ENCODE measurements at places on chromosomes 12 and 14. TPM values are rescaled to one million over a fixed set of nuclear protein-coding genes. Genes with fewer than 3 reads are reported as not detected.

- DNase-seq, result no peak
- no peak overlapping the region for H3K27ac ChIP-seq
- H3K4me3 ChIP-seq, result no peak overlapping the region
- H3K36me3 ChIP-seq, result no peaks in the 10 kb centered on the region
- no peaks in the 10 kb centered on the region for H3K4me1 ChIP-seq
Measured at GRCh38 chr14:21017528-21018245, 7.2 kb downstream of the NDRG2 start.

DNA sequence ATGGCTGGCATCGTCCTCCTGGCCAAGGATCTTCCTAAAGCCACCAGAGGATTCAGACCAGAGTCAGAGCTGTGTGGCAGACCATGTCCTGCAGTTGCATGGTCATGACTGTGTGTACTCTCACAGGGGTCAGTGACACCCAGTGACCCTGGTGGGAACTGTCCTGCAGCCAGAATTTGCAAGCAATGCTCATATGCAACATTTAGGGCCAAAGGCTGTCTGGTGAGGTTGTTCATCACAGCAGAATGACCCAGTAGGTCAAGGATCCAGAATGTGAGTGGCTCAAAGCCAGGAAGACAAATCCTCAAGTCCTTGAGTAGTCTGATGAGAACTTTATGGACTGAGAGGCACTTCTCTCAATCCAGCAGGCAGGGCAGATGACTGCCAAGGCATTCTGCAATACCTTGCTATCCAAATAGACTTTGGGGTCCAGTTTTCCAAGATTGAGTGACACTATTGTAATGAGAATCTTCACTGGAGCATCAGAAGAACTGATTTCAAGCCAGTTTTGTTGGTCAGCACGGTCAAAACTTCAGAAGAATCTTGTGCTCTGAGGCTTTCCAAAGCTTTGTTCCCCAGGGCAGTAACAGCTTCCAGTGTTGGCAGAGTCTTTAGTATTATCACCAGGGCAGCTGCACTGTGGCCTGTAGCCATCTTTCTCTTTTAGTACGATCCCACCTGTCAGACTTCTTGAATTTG lies 122.0 kb downstream of the PTCSC3 start:
- no peaks in the 10 kb centered on the region for H3K36me3 ChIP-seq
- no peak overlapping the region for H3K4me3 ChIP-seq
- H3K27ac ChIP-seq, result no peak overlapping the region
- DNase-seq, result no peak
- H3K27me3 ChIP-seq, result peaks cover 18% of the 10 kb centered on the region

DNA sequence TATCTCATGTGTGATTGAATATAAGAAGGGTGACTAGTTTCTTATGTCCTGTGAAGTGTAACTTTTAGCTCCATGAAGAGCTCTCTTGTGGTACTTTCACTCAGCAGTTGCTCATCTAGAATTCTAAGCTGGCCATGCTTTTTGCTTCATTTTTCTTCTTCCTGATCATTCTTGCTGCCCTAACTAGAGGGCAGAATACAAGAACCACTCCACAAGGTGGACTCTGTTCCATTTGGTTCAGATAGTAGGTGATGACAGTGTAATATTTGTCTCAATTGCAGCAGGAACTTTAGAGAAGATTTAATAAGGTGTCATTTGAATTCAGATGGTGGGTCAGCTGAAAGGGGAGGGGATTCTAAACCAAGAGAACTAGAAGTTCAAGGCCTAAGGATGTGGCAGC lies 17.6 kb downstream of the WDR20 start:
- no peak for DNase-seq
- H3K27me3 ChIP-seq, result no peaks in the 10 kb centered on the region
- H3K27ac ChIP-seq, result no peak overlapping the region
- H3K36me3 ChIP-seq, result peaks cover 18% of the 10 kb centered on the region
- H3K4me1 ChIP-seq, result peaks cover 19% of the 10 kb centered on the region

- H3K27me3 ChIP-seq, result peaks cover 44% of the 10 kb centered on the region
- no peaks in the 10 kb centered on the region for H3K36me3 ChIP-seq
Measured at GRCh38 chr12:104957719-104958000, 430 bp downstream of the SLC41A2 start.

GRCh38 chr12:102920271-102920670 lies 3.2 kb upstream of the PAH start:
- no peak overlapping the region for H3K27ac ChIP-seq
- H3K4me3 ChIP-seq, result no peak overlapping the region
- peaks cover 20% of the 10 kb centered on the region for H3K27me3 ChIP-seq
- peaks cover 5% of the 10 kb centered on the region for H3K4me1 ChIP-seq

DNA sequence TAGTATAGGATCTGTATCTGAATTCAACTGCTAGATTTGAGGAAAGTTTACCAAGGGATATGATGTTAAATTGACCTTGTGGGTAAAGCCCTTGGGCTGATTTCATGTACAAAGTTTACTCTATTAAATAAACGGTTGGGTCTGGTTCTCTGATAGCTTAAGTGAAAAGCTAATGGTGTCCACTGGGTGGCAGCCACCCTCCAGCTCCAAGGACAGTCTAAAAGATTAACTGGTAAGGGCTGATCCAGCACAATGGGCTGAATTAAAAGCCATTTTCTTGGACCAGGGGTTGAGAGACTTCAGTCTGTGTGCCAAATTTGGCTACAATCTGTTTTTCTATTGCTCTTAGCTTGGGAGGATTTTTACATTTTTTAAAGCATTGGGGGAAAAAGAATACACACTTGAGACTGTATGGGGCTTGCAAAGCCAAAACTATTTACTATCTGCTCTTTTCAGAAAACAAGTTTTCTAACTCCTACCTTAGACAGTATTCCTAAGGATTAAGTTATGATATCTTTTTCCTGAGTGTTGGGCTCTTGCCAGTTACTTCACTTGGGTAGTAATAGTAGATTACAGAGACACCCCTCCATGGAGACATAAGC lies 116.5 kb downstream of the GPHN start:
- no peaks in the 10 kb centered on the region for H3K36me3 ChIP-seq
- no peak overlapping the region for H3K27ac ChIP-seq

DNA sequence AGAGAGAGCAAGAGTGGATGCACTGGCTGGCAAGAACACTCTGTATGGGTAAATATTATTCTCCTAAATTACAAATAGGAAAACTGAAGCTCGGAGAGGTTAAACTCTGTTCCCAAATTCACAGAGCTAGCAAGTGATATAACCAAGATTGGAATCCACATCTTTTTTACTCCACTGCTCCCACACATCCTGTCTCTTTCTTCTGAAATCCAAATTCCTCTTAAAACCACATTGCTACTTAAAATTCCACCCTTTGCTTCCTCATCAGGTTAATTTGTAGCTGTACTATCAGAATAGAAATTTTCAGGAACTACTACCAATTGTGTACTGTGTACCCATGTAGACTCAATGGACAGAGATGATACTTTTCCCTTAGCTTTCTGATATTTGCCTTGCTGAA lies 74.4 kb downstream of the ARMH4 start:
- no peak overlapping the region for H3K27ac ChIP-seq
- no peak overlapping the region for H3K4me3 ChIP-seq
- no peaks in the 10 kb centered on the region for H3K36me3 ChIP-seq
- peaks cover 1% of the 10 kb centered on the region for H3K4me1 ChIP-seq

GRCh38 chr12:88361493-88361892 lies 218.8 kb downstream of the KITLG start:
- no peak overlapping the region for H3K4me3 ChIP-seq
- H3K4me1 ChIP-seq, result no peaks in the 10 kb centered on the region
- H3K27me3 ChIP-seq, result peaks cover 11% of the 10 kb centered on the region
- no peak overlapping the region for H3K27ac ChIP-seq

DNA sequence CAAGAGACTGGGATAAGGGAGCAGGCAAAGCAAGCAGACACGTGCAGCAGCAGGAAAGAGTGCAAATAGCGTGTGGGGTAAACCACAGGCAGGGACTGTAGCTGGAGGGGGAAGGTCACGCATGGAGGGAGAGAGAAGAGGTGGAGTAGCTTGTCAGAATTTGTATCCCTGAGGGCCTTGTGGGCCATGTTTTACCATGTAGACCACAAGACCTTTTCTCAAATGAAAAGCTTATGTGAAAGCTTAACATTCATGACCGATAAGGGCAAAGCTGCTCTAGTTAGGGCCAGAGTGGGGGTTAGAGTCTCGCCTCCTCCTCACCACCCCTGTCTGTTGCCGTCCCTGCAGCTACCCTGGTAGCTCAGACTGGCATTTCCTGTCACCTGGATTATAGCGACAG lies 152.9 kb upstream of the E2F7 start:
- no peaks in the 10 kb centered on the region for H3K36me3 ChIP-seq
- no peak for DNase-seq
- H3K4me1 ChIP-seq, result no peaks in the 10 kb centered on the region
- no peaks in the 10 kb centered on the region for H3K27me3 ChIP-seq

DNA sequence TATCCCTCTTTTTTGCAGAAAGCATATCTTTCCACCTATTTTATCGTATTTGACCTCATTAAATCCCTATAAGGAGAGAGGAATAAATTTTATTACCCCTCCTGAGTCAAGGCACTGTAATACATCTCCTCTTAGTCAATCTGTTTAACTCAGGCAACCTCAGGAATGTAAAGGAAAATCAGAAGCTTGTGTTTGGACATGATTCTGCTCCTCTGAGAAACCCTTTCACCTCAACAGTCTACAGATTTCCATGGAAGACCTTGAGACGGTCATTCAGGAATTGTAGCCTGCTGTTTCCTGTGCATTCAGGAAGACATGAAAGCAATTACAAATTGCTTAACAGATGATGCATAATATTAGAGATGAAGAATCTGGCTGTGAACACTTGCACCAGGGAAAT lies 360.8 kb downstream of the PAWR start:
- no peak overlapping the region for H3K27ac ChIP-seq
- DNase-seq, result no peak
- no peaks in the 10 kb centered on the region for H3K36me3 ChIP-seq

DNA sequence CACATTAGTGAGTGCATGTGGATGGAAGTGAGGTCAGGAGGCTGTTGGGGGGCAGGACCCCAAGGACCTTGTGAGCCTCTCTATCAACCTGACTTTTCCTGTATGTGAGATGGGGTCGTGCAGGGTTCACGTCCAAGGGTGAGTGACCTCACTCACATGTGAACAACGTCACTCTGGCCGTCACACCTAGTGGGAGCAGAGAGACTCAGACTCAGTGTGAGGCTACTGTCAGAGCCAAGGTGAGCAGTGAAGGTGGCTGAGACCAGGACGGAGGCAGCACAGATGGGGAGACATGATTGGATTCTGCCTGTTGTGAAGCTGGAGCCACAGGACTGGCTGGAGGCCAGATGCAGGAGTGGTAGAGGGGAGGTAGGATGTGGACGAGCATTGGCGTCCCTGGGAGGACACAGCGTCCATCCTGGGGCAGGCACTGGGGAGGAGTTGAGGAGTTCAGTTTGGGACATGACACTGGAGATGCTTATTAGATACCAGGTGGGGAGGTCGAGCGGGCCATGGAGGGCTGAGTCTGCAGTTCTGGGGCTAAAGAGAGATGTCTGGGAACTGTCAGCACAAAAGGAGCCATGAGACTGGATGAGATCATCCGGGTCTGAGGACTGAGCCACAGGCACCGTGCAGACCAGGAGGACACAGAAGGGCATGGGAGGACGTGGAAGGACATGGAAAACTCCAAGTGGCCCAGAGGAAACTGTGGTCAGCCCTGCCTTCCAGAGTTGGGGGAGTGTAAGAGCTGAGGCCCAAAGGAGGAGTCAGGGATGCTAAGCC lies 92.8 kb downstream of the LGMN start:
- H3K4me3 ChIP-seq, result peak overlapping the region; percentile 27
- DNase-seq, result no peak
- H3K27me3 ChIP-seq, result no peaks in the 10 kb centered on the region
- H3K4me1 ChIP-seq, result peaks cover 56% of the 10 kb centered on the region
- peaks cover 67% of the 10 kb centered on the region for H3K36me3 ChIP-seq

DNA sequence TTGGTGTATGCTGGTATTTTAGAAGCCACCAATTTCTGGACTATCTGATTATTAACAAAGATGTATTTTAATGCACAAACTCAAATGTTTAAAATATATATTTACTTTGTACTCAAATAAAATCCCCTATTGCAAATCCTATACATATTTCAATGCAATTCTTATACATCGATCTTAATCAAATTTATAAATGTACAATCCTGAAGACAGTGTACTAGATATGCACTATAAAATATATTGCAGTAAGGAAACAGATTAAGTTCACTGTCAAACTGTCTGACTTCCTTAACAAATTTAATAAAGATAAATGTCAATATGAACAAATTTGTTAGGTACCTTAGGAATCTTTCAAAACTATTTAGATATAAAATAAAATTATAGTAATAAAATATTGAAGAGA lies 43.9 kb downstream of the FOXA1 start:
- H3K4me3 ChIP-seq, result no peak overlapping the region
- H3K27me3 ChIP-seq, result no peaks in the 10 kb centered on the region
- DNase-seq, result no peak
- H3K36me3 ChIP-seq, result no peaks in the 10 kb centered on the region

- H3K4me3 ChIP-seq, result no peak overlapping the region
- no peak for DNase-seq
- H3K27me3 ChIP-seq, result peaks cover 7% of the 10 kb centered on the region
- no peak overlapping the region for H3K27ac ChIP-seq
- H3K4me1 ChIP-seq, result peaks cover 12% of the 10 kb centered on the region
- no peaks in the 10 kb centered on the region for H3K36me3 ChIP-seq
Measured at GRCh38 chr14:55454264-55455002, 14.0 kb upstream of the TBPL2 start.

DNA sequence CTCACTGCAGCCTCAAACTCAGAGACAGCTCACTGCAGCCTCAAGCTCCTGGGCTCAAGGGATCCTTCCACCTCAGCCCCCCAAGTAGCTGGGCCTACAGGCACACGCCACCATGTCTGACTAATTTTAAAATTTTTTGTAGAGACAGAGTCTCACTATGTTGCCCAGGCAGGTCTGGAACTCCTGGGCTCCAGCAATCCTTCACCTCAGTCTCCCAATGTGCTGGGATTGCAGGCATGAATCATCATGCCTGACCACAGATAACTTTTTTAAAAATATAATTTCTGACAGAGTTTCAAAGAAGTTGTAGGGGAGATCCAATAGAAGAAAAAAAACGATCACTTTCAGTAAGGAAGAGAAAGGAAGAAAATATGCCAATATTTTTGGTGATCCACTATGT lies 189.7 kb upstream of the CDKN3 start:
- H3K4me1 ChIP-seq, result no peaks in the 10 kb centered on the region
- H3K4me3 ChIP-seq, result no peak overlapping the region
- H3K27me3 ChIP-seq, result peaks cover 20% of the 10 kb centered on the region
- DNase-seq, result no peak
- H3K27ac ChIP-seq, result no peak overlapping the region

DNA sequence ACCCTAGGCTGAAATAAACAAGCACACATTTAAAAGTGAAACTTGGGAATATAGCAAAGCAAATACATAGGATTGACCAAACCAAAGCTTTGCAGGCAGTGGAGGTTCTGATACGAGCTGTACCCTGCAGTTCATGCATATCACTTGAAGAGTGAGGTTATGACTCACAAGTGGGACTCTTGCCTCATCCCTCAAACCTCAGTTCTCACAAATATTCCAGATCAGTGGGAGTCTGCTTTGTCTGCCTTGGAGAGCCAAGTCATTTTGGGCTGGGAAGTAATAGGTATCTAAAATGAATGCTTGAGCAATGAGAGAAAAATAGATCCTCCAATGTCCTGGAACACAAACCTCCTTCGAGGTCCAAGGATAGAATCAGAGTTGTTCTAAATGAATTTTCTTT lies 116.4 kb downstream of the LRIG3 start:
- no peaks in the 10 kb centered on the region for H3K4me1 ChIP-seq
- H3K4me3 ChIP-seq, result no peak overlapping the region
- H3K27me3 ChIP-seq, result no peaks in the 10 kb centered on the region
- no peak overlapping the region for H3K27ac ChIP-seq
- H3K36me3 ChIP-seq, result no peaks in the 10 kb centered on the region
- DNase-seq, result no peak

Gene RHEBL1
- 16.0 TPM for total RNA-seq

Gene CDKN1B
- total RNA-seq, result 49.0 TPM

Gene AQP6
- not detected for total RNA-seq

Gene PRB2
- total RNA-seq, result not detected

Gene DAO
- total RNA-seq, result not detected

Gene RAPGEF3
- total RNA-seq, result 1.8 TPM

Gene TMEM132C
- total RNA-seq, result not detected

Gene ZFHX2
- total RNA-seq, result 2.5 TPM

Gene AVPR1A
- total RNA-seq, result not detected

Gene SLC16A7
- 29.1 TPM for total RNA-seq

Data from activated T-helper 2 cell treated with anti-CD3 and anti-CD28 coated beads, Interferon-gamma antibody, Interleukin-2, Interleukin-4, amounts not matched to agents 10 μg/mL and 5 μg/mL and 100 μg/mL, durations not matched to agents 14 hours and 24 hours and 36 hours (primary cell).